ENCODE measurements at places on chromosomes 2 and 18.

DNA sequence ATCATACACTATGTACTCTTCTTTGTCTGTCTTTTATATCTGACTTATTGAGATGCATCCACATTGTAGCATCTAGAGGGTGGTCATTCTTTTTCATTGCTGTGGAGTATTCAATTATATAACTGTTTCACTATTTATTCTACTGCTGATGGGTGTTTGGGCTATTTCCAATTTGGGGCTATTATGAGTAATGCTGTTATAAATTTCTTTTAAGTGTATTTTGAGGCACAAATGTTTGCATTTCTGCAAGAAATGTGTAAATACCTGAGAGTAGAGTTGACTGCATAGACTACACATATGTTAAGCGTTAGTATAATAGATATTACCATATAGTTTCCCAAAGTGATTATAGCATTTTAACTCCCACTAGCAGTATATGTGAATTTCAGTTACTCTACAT lies 26.9 kb upstream of the PPP1R1C start:
- DNase-seq, result no peak

DNA sequence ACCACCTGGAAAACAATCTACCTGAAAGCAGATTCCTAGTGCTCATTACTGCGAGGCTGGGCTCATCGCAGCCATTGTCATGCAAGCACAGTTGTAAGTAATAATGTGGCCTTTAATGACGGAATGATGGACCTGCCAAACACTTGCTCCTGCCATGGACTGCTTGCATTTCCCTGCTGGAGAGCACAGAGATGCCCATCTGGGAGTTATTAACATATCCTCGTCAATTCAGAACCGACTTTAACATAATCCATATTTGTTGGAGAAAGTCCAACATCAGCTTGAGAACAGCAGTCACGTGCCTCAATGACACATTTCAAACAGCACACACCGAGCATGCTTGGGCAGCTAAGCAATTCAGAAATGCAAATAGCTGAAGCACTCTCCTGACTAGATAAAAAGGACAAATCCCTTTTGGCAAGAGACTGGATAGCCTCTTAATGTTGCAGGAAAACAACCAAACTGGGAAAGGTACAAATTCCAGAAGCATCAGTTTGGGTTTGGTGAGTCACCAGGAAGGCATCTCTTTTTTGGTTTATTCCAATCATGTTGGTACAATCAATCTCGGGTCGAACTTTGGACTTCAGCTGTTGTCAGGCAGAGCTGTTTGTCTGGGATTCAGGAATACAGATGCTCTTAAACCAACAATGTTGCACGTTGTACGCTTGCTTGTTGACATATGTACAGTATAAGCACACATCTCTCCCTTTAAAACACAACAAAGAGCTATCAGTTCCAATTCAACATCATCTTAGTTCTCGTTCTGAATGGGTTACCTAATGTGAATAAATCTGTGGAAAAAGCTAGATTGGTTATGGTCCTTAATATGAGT lies 395.8 kb downstream of the LNPK start:
- DNase-seq, result no peak

DNA sequence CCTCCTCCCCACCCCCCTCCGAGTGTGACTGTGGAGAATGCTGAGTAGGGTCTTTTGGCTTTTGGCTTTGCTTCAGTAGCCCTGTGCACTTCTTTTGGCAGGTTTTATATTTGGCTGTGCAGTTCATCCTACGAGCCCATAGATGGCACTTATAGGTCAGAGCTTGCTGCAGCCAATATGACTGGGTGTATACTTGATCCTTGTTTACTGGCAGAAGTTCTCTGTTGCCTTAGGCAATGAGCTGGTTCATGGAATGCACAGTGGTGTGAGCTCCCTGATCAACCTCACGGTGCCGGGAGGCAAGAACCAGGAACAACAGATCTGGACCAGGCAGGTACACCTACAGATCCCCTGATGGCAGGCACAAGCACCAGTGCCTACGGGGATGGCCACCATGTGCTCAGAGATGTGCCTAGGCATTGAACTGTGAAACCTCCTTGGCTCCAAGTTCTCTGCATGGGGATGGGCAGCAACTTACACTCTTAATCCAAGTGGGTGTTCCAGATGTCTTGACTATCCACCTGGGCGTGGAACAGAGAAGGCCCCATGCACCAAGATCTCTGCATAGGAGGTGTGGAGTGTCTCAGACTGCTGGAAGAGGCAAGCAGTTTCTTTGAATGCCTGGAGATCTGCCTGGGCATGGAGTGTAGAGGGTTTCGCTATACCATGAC lies 190.4 kb downstream of the KIAA1328 start:
- no peak for DNase-seq

GRCh38 chr2:113025737-113026136 lies 20.5 kb downstream of the IL36A start:
- peak; percentile 16 for DNase-seq

GRCh38 chr2:240131296-240131695 lies 4.8 kb downstream of the COPS9 start:
- no peak for DNase-seq

GRCh38 chr2:203631068-203631757 lies 75.2 kb upstream of the CD28 start:
- DNase-seq, result no peak

GRCh38 chr2:86417961-86418360 lies 23.2 kb upstream of the KDM3A start:
- DNase-seq, result no peak

DNA sequence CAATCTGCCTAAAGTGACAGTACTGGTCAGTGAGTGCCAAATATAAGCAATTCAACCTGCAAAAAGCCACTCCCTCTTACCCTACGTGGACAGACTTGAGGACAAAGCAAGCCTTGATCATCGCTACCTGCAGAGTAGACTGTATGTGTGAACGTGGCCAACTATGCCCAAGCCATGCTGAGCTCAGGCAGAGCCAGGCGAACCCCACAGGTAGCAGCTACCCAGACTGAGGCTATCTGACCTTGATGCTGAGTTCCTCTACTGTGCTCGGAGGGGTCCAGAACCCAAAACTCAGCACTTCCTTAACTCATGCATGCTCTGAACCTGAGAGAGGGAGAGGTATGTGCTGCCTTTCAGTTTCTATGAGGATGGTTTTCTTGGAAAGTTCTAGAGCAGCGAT lies 63.5 kb upstream of the TMEM200C start:
- DNase-seq, result no peak

DNA sequence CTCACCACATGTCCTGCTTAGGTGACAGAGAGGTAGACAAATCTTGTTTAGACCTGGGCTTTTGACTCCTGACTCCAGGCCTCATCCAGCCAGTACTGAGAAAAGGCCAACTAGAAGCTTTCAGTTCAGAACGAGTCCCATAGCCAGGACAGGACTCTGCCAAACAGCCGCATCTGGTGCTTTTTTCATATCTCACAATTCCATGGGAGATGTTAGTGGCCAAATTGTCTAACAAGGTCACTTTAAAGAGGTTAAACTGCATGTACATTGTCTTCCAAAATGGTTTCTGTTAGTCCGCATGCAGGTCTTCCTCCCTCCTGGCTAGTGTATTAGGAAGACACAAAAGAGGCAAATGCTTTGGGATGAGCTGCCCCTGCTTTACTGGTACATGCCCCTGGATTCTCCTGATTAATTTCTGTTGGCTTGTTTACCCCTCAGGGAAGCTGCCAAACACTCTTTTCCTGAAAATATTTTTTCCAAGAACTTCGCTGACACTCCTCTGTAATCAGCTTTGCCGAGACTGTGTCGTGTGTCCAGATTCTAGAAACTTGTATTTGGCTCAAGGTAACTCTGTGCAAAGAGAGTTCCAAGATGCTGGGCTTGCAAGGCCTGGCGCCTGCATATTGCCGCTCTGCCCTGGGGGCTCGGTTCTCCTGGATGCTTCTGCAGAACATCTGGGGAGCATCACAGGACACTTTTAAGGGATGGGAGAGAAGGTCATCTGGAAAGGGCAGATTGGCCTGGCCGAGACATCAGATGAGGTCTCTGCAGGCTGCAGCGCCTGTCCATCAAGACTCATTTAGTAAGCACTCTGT lies 209.2 kb upstream of the APCDD1 start:
- DNase-seq, result no peak

DNA sequence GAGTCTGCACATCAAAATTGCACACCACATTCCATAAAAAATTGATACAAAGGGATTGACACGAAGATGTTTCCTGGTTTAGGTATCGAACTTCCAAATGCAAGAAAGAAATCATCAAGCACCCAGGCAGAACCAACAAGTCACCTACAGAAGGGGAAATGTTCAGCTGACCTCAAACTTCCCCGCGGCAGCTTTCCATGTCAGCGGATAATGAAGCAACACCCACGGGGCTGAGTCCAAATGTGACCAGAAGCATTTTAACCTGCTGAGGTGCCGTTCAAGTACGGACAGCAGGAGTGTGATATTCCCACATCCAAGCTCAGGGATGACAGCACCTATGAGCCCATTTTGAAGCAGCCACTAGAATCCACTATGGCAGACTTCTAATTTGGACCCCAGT lies 124.9 kb downstream of the GALNT14 start:
- no peak for DNase-seq
